CD4-positive, alpha-beta T cell treated with Interleukin-10 for 1 hour (primary cell): ENCODE measurements at places on chromosomes 1 and 21.

GRCh38 chr1:65265651-65266351, 43.5 kb upstream of the DNAJC6 start:
- peak; percentile 40 for DNase-seq

GRCh38 chr1:209783386-209783785, 973 bp downstream of the C1orf74 start:
- DNase-seq = no peak

DNA sequence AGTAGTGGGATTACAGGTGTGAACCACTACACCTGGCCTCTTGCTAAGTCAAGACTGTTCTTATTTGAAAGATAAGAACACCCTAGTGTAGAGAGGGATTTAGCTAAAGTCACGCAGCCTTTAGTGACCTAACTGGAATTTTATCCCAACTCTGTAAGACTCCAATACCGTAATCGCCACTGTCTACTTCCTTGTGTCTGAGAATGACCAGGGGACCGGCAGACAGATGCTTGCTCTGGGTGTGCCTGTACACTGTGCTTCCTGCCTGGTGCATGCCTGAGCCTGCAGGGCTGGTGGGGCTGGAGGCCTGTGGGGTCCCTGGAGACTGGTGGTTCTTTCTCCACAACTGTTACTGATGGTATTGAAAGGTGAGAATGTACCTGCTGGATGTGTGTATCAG, 15.3 kb downstream of the MFSD2A start:
- no peak for DNase-seq

- no peak for DNase-seq
These were observed 15.3 kb upstream of the NLRP3 start for GRCh38 chr1:247400685-247401084.

DNA sequence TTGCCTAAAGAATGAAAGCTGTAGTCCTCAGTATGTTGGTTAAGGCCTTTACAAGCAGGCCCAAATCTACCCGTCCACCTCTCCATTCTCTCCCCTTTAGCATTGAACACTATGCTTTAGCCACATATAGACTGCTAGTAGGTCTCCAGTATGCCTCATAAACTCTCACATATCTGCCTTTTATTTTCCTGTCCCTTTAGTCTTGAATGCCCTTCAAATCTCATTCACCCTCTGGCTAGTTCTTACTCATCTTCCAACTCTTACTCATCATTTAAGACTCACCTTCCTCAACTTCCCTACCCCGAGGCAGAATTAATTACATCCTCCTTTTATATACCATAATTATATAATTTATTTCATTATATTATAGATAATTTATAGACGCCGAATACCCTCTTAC, 78.7 kb upstream of the TSPAN2 start:
- DNase-seq = no peak

DNA sequence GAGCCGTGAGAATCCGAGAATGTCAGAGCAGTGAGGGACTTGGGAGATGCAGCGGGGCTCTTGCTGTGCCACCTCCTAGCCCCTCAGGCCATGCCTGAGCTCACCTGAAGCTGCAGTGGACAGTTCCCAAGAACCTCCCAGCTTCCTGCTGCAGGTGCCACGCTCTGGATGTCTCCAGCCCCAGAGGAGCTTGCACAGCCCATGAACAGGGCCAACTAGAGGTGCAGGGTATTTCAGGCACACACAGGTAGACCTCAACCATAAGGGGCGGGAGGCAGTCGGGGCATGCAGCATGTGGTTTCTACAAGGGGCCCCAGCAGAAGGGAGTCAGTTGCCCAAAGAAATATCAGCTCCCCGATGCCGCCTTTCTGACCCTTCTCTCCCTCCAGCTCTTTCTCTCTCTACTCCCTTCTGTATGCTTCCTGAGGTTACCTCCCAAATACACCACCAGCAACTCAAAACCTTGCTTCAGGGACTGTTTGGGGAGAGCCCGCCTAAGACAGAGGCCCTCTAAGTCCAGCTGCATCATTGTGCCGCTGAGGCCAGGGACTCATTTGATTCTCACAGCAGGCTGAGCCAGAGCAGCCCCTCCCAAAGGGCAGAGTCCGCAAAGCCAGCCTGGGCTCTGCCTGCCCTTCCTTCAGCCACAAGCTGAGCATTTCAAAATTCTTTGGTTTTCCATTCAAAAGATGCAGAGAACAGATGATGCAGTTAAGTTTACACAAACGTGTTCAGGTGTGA, 209.8 kb downstream of the MATN1 start:
- DNase-seq = no peak

DNA sequence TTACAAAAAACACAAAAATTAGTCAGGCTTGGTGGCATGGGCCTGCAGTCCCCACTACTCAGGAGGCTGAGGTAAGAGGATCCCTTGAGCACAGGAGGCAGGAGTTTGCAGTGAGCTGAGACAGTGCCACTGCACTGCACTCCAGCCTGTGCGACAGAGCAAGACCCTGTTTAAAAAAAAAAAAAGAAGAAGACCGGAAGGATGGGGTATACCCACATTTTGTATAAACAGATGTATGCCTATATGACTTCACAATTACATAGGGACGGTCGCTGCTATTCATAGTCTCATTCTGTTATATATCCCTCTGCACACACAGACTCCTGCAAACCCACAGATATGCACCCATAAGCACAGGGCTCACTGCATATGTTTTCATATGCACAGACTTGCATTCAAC, 12.7 kb downstream of the LCK start:
- DNase-seq = peak; percentile 39

DNA sequence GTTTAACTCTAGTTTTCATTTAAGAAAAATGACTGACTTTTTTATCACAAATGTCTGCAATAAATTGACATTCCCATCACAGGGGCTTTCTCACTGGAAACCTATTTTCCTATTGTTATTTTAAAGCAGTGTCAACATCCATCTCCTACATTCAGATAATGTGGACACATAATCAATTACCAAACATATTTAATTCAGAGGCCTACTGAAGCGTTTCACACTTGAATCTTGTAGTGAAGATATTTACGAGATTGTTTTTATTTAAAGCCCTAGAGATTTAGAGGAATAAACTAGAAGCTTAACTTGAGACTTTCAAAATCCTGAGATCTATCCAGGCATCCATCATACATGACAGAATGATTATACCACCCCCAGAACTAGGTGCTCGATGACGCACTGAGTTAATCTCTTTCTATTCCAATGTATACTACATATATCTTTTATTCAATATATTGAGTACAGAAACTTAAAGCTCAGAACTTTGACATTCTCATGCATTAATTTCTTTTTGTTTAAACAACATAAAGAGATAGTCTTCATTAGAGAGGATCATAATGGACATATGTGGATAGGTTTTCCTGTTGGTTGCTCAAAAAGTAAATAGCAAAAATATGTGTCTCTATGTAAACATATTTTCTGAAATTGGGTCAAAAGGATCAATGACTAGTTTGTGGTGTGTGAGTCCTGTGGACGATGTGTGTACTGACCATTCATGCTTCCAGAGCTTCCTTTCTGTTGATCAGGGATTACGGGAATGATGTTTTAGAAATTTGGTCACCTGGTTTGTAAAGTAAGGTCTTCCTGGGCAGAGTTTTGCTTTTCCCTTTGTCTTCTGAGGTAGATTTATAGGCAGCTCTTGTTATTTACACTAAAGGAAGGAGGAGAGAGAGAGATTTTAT, 171.5 kb upstream of the HMCN1 start:
- DNase-seq = no peak

DNA sequence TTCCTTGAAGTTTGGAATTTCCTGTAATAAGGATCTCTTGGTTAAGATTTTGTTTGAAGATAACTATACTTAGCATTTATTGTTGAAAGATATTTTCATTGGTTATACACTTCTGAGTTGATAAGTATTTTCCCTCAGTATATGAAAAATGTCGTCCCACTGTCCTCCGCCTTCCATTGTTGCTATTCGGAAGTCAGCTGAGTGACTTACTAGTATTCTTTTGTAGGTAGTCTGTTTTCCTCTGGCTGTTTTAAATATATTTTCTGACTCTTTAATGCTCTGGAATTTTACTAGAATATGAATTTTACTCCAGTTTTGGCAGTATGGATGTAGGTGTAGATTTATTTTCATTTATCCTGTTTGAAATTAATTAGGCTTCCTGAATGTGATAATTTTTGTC, 498.7 kb upstream of the NFIA start:
- no peak for DNase-seq

- DNase-seq = no peak
These were observed 15.9 kb upstream of the SLC19A1 start for GRCh38 chr21:45558044-45558721.

- DNase-seq = no peak
These were observed at the start of gene RORC for GRCh38 chr1:151831605-151832004. Gene RORC, minus strand, starts transcription at chr1:151831802. Its CDS starts 38 bp downstream, at chr1:151831764.

DNA sequence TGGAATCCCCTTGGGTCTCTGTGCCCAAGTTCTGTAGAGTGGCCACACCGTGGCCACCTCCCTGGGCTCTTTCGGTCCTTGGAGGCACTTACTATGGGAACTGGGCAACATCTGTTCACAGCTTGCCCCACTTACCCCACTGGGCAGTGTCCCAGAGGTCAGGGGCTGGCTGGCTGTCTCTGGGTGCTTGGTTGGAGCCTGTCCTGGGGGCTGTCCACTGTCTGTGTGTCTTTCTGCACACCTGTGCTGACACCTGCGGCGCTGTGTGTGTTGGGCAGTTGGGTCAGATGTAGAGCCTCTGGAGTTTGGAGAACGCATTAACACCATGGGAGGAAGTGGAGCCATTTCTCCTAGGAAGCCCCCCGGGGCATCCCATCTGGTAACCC, 1.3 kb upstream of the TMEM54 start:
- DNase-seq = no peak

DNA sequence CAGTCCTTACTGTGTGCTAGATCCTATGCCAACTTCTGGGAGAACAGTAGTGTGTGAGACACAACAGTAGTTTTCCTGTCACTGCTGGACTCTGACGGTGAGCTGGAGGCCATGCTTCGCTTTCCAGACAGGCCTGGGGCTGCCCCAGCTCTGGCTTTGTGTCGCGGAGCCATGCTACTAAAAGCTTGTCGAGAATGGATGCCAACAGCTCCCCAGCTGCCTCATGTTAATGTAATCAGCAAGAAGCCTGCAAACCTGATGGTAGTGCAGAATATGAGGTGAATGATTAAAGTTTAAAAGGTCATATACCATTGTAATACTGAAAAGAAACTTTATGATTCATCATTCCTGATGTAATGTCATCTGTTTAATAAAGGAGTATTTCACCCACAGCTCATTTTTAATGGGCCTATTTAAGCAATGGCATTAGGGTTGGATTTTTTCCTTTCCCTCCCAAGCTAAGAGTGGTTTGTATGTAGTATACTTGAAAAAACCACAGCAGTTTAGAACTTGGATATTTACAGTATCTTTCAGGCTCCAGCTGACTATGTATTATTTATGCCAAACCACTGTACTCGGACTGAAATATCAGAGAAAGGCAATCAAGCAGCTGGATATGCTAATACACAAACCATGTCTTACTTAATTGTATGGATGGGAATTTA, 343.0 kb downstream of the NUF2 start:
- DNase-seq = no peak

DNA sequence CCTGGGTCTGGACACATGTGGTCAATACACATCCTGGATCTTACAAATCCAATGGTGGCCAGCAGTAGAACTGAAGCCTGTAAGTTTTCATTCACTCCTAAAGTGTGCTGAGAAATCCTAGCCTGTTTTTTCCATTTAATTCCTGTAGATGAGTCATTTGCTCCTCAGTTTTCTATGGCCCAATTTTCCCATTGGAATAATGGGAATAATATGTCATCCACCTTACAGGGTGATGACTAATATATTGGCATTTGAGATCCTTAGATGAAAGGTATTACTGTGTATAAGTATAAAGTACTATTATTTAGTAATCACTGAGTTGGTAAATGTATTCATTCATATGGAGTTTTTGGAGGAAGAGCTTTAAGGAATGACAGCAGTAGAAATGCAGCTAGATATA, 89.7 kb upstream of the ADAR start:
- no peak for DNase-seq

GRCh38 chr1:229204921-229205777, 65.8 kb upstream of the RAB4A start:
- DNase-seq = no peak

GRCh38 chr1:235646463-235646862, 3.1 kb downstream of the GNG4 start:
- DNase-seq = no peak

- no peak for DNase-seq
These were observed 868.2 kb upstream of the CXADR start for GRCh38 chr21:16644685-16645084.

- DNase-seq = no peak
These were observed 56.9 kb downstream of the STUM start for GRCh38 chr1:226605318-226605950.

- peak; percentile 85 for DNase-seq
These were observed 35.2 kb downstream of the DNASE2B start for GRCh38 chr1:84433258-84434080.

- DNase-seq = no peak
These were observed 12.4 kb downstream of the HS2ST1 start for GRCh38 chr1:86926883-86927282.

DNA sequence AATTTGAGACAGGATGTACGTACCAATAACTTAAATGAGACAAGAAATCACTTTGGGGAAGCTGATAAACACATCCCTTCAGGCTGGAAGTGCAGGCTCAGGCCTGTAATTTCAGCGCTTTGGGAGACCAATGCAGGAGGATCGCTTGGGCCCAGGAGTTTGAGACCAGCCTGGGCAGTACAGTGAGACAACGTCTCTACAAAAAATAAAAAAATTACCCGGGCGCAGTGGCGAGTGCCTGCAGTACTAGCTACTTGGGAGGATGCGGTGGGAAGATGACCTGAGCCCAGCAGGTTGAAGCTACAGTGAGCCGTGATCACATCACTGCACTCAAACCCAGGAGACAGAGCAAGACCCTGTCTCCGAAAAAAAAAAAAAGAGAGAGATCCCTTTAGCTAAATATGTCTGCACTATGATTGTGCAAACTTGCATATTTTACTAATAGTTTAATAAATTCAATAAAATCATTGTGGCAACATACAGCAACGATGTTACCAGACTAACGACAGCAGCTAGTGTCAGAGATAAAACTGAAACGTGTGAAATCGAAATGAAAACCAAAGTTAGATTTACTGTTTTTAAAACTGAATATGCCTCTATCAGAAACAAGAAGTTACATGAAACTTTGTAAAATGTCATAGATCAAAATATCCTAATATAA, 54.7 kb downstream of the CD2 start:
- DNase-seq = peak; percentile 58

- DNase-seq = no peak
These were observed 1.6 kb upstream of the TMEM63A start for GRCh38 chr1:225883616-225884265.
